ENCODE measurements at places on chromosomes 12 and 14.

DNA sequence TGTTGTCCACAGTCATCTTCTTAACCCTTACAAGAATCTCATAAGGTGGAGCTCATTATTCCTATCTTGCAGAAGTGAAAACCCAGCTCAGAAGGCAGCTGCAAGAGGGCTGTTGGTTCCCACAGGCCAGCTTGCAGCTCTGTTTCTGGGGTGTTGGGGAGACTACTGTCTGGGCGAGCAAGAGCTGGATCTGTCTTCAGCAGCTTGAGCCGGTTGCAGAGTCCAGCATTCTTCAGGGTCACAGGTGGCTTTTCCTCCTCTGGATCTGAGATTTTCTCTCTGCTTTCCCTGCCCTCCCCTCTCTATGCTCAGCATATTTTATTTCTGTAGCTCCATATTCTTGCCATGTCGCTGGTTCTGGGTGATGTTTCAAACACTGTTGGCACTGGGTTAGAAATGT lies 87.4 kb downstream of the PAPOLA start:
- no peak for DNase-seq

DNA sequence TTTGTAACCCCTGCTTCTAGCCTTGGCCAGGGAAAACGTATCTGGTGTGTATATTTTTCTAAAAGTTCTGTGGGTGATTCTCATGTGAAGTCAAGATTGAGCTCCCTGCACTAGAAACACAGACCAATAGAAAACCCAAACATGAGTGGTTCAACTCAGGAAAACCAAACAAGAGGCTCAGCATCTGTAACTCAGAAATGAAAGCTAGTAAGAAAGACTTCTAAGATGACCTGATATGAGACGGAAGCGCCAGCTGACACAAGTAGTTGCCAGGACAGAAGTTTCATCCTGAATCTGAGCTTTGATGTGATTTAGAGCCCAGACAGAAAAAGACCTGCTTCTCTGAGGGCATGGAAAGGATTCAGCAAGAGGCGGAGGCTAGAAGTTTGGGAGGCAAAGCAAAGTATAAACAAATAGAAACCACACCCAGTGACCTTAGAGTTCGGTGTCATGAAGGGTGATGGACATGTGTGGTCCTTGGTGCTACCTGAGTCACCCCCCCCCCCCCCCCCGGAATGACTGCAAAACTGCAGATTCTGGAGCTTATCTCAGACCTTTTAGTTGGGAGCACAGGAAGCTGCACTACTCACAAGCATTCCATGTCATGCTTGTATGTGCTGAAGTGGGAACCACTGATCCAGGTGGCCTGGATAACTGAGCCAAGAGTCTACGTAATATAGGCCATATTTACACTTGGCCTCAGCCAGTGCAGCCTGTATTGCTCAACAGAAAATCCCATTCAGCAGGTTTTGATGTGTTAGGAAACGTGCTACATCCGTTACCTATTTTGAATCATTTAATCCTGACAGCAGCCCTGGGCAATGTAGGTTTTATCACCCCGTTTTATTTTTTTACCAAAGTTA lies 191.3 kb downstream of the ANO6 start:
- DNase-seq, result no peak

DNA sequence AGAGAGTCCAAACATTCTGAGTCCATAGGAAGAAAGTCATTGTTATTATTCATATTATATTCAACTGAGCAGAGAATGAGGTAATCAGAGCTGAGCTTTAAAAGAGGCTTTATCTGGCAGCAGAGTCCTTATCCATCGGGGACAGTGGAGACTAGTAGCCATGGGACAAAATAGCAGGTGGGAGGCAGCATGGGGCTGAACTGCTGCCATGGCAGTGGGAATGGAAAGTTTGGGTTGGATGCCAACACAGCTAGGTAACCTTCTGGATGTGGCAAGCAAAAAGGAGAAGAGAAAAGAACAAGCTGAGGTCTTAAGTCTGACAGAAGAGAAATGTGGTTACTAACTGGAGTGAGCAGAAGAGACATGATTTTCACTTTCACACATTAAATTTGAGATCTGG lies 71.0 kb upstream of the CDKN3 start:
- no peak for DNase-seq

GRCh38 chr14:84963518-84963917 lies 566.4 kb upstream of the FLRT2 start:
- no peak for DNase-seq

DNA sequence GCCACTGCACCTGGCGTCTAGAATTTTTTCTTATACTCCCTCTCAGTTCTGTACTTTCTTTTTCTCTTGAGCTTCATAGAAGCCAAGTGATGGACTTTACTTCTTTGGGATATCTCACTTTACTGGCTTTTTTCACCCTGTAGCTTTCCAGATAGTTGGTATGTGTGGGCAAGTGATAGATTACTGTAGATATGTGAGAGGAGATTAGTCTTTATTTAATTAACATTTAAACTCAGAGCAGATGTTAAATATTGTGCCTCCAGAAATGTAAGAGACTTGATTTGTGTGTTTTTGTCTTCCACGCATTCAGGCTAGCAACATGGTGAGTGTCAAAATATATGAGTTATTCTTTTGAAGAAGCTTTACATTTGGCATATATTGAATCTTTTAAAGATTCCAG lies 39.5 kb upstream of the SLC17A8 start:
- DNase-seq, result no peak
